Thoracic aorta (tissue), 2 donors: ENCODE measurements at places on chromosomes 12 and 14. TPM values are rescaled to one million over a fixed set of nuclear protein-coding genes. Genes with fewer than 3 reads are reported as not detected.

The TAS2R7 gene
- not detected for total RNA-seq

The SSPN gene
- 36.7 TPM for total RNA-seq

GRCh38 chr14:30638926-30639325 lies 16.8 kb downstream of the SCFD1 start:
- peaks cover 12% of the 10 kb centered on the region for H3K36me3 ChIP-seq
- H3K4me3 ChIP-seq, result no peak overlapping the region
- DNase-seq, result no peak
- no peak overlapping the region for H3K27ac ChIP-seq
- no peaks in the 10 kb centered on the region for H3K4me1 ChIP-seq
- no peaks in the 10 kb centered on the region for H3K27me3 ChIP-seq

GRCh38 chr12:127749416-127749815 lies 517.6 kb upstream of the TMEM132C start:
- H3K27ac ChIP-seq, result no peak overlapping the region
- H3K27me3 ChIP-seq, result no peaks in the 10 kb centered on the region
- H3K4me3 ChIP-seq, result no peak overlapping the region
- no peak for DNase-seq
- H3K4me1 ChIP-seq, result no peaks in the 10 kb centered on the region

- no peaks in the 10 kb centered on the region for H3K36me3 ChIP-seq
- H3K27ac ChIP-seq, result no peak overlapping the region
- H3K27me3 ChIP-seq, result no peaks in the 10 kb centered on the region
These were observed 202.2 kb upstream of the PRKD1 start for GRCh38 chr14:30129807-30130206.

DNA sequence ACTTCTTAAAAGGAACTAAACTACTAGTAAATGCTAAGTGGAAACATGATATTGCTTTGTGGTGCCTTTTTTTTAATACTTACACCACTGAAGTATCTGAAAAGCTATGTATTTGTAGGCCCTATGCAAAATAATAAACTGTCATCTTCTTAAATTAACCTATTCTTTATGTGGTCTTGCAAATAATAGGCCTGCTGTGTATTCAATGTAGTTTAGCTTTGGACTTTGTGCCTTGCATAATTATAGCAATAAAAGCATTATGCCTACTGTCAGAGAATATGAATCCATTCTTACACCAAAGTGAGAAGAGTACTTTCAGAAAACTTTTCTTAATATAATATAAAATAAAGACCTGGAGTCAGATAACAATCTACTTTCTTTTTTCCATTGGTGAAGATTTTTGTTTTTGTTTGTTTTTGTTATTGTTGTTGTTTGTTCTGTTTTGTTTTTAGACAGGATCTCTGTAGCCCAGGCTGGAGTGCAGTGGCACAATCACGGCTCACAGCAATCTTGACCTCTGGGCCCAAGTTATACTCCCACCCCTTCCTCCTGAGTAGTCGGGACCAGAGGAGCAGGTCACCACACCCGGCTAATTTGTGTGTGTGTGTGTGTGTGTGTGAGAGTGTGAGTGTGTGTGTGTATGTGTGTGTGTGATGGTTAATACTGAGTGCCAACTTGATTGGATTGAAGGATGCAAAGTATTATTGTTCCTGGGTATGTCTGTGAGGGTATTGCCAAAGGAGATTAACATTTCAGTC lies 213.8 kb downstream of the SLC6A15 start:
- no peaks in the 10 kb centered on the region for H3K4me1 ChIP-seq
- DNase-seq, result no peak
- H3K36me3 ChIP-seq, result no peaks in the 10 kb centered on the region
- H3K27ac ChIP-seq, result no peak overlapping the region
- H3K27me3 ChIP-seq, result no peaks in the 10 kb centered on the region
